ENCODE measurements at places on chromosomes 12 and 14. TPM values are rescaled to one million over a fixed set of nuclear protein-coding genes. Genes with fewer than 3 reads are reported as not detected.

Gene IGFBP6
- not detected for total RNA-seq

DNA sequence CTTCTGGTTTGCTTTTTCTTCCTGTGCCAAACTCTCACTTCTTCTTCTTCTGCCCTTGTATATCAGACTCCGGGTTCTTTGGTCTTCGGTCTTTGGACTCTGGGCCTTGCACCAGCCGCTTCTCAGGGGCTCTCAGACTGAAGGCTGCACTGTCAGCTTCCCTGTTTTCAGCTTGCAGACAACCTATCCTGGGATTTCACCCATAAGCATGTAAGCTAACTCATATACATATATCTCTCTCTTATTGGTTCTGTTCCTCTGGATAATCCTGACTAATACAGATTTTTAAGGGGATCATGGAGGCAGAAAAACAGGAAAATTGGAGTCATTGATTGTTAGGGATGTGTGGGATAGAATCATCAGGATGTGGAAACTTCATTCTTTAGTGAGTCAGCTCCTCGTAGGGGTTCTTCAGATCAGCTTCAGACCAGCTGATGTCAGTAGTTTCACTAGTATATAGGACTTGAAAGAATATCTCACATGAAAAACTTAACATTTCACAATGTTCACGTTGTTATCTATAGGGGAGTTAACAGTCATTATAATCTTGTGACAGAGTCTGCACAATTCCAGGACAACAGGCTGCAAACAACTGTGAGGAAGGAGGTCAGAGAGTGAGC, 102.9 kb downstream of the RASSF9 start:
- H3K36me3 ChIP-seq, result no peaks in the 10 kb centered on the region
- H3K27me3 ChIP-seq, result no peaks in the 10 kb centered on the region
- no peak overlapping the region for H3K27ac ChIP-seq
- no peaks in the 10 kb centered on the region for H3K4me1 ChIP-seq
- no peak overlapping the region for H3K4me3 ChIP-seq
- DNase-seq, result no peak

Gene PRKAG1
- 42.5 TPM for total RNA-seq

Gene CCDC92
- total RNA-seq, result 22.1 TPM

Data from T-cell (primary cell).